ENCODE measurements at places on chromosomes 12 and 14.

DNA sequence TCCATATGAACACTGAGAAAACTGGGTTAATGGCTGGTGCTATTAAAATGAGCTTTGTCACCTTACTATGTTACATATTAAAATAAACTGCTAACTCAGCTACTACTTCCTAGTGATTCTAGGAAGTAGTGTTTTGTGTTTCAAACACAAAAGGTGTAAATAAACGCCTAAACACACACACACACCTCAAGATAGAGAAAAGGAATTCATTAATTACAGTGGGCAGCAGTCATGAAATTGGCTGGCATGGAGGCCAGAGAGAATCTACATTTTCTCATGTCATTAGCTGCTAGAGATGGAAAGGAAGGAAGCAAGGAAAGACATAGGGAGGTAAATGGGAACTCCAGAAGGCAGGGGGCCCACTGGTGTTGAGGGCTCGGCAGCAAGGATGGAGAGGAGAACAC lies 787 bp upstream of the PRMT5 start:
- no peak for DNase-seq

DNA sequence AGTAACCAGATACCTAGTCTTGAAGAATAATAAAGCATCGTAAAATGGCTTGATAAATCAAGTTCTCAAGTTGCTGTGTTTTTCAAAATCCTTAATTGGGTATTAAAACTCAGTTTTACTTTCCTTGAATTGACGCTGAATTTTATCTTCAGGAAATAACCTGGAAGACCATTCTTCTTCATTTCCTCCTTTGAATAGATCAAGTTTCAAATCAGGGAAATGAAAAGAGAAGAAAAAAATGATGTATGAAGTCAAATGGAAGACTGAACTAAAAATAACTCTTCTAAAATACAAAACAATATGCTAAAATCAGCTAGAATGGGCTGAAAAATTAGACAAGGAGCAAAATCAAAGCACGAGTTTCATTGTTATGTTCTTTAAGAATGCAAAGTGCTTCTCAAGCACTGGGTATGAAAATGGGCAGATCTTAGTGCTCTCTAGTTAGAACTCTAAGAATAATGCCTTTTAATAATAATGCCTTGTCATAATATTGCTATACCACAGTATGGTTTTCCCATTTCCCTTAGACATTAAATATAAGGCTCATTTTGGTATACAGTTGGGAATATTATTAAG lies 54.6 kb upstream of the CLEC14A start:
- DNase-seq, result no peak

DNA sequence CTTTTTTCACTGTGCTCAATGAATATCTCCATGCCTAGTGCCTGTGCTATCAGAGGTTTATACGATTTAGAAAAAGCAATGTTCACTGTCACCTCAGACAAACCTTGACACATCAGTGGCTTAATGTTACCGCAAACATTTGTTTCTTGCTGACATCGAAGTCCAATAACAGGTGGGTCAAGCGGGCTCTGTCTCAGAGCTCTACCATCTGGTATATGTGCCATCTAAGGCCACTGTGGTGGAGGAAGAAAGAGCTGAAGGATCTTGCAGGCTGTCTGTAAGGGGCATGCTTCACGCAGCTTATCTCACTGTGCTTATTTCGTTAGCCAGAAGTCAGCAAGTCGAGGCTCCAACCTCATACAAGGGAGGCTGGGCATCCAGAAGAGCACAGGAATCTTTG lies 189.5 kb upstream of the NTF3 start:
- no peak for DNase-seq

DNA sequence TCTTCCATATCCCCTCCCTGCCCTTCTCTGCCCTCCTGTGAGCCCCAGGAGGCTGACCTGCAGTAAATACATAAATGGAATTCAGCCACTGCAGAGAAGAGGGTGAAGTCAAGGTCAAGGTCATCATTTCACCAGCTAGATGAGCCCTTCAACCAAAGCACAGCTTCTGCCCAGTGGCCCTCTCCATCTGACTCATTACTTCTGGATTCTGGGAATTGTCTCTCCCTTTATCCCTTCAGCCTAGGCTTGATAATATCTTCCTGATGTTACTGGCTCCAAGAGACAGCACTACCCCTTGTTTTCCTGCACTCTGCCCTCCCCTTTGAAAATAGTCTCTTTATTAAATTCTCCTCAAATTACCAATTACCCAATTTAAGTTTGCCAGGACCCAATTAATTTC lies 64.5 kb downstream of the TTC9 start:
- DNase-seq, result no peak

- no peak for DNase-seq
Observed at GRCh38 chr14:34851395-34851794, 23.8 kb downstream of the BAZ1A start.

GRCh38 chr12:51217133-51217967 lies 512 bp downstream of the POU6F1 start:
- no peak for DNase-seq

DNA sequence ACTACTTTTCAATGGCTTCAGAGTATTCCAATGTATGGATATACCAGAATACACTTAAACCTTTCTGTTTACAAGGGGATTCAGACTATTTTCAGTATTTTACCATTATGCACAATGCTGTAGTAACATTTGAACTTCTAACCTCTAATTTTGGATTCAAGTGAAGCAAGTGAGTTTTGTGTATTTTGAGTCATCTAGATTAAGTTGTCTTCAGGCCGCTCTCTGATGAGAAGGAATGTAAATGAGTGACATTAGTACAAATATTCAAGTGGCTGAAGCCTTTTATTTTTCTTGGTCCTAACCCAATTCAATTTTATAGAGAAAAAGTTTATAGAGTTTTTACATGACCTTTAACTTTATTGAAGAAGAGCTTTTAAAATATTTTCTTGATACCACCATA lies 125.6 kb downstream of the PDE3A start:
- no peak for DNase-seq

DNA sequence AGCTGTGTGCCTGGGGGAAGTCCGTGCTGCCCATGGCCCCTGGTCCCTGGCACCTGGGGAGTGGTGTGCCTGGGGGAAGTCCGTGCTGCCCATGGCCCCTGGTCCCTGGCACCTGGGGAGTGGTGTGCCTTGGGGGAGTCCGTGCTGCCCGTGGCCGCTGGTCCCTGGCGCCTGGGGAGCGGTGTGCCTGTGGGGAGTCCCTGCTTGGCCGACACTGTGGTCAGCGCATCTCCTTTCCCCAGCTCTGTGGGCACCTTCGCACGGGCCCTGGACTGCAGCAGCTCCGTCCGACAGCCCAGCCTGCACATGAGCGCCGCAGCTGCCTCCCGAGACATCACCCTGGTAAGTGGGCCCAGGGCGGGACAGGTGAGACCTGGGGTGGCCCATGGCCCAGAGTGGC lies 14.5 kb upstream of the CRIP2 start:
- DNase-seq, result no peak

DNA sequence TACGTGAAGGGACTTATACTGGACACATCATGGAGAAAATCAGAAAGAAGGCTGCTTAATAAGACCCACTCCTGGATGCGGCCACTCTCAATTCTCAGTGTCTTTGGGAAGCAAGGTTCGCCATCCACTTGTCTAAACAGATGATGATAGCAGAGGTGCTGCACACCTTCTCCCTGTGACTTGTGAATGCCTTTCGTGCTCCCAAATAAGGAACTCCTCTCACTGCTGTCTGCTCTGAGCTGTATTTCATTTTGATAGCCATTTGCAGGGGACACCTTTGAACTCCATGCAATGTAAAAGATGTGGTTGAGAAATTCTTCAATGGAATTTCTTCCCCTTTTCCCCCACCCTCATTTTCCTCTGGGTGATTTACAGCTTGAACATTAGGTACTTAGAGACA lies 11.6 kb downstream of the RMST start:
- no peak for DNase-seq

DNA sequence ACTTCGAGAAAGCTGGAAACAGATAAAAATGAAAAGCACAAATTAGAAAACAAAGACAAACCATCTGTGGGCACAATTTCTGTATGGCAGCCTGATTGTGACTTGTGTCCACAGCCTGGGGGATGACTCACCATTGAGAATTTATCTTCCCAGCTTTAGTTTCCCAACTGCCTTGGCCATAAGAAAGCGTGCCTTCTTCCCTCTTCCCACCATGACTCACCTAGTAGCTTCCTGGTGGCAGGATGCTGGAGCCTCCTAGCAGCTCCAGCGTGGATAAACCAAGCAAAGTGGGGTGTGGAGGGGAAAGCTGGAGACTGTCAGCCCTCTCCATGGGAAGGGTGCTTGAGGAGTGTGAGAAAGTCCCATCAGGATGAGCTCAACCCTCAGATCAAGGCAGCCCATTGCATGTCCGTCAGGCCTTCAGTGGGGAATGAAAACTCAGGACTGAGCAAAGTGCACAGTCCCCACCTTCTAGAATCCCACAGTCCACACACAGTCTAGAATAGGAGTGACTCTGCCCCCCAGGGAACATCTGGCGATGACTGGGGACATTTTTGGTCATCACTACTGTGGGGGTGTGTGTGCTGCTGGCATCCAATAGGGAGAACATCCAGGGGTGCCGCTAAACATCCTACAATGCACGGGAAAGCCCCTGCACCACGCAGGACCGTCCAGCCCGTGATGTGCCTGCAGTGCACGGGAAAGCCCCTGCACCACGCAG lies 22.4 kb upstream of the SERPINA6 start:
- peak; percentile 67 for DNase-seq

GRCh38 chr14:75995372-75996041 lies 9.9 kb downstream of the IFT43 start:
- DNase-seq, result peak; percentile 80

DNA sequence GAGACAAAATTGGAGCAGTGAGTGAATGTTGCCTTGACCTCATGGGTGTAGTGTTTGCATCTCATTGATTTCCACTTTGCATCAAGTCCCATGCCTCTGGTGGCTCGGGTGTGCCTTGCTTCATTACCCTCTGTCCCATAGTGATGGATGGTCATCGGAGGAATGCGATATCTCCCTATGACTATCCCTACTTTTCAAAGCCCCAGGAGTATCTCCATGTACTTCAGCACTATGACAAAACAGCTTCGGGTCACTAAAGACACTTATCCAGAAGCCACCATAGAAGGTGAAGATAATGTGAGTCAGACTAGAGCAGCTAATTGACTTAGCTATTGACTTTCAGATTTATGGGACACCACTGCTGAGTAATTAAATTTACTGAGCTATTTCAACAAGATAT lies 355.1 kb upstream of the CCDC196 start:
- no peak for DNase-seq

DNA sequence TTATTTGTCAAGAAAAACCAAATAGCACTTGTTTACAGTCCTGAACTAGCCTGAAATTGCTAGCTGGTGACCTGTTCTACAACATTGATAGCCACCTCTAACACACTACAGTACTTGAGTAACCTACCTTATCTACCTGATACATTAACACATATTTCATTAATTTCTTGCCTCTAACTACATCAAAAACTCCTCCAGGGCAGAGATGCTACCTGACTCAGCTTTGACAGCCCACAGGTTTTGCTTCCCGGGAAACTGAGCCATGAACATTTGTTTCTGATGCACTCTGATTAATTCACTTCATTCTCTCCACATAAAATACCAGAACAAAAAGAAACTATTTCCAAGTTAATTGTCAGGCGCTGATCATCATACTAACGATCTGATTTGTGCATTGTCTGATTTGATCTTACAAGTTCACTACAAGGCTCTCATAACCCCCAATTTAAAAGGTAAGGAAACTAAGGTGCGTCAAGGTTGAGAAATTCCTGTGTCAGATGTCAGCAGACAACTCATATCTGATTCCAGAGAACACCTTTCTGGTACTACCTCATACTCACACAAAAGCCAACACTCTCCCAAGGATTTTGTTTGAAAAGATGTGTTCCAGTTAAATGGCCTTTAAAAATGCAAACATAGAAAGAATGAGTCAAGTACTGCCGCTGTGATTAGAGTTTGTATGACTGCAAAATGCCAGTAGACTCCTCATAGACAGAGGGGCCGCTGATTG lies 768.7 kb downstream of the BCL11B start:
- DNase-seq, result no peak

- DNase-seq, result no peak
Observed at GRCh38 chr12:52202361-52203078, 10.7 kb upstream of the KRT80 start.

- DNase-seq, result peak; percentile 42
Observed at GRCh38 chr14:92546347-92547053, 32.9 kb downstream of the RIN3 start.

- DNase-seq, result no peak
Observed at GRCh38 chr12:51000245-51000644, 25.9 kb downstream of the SLC11A2 start.

- no peak for DNase-seq
Observed at GRCh38 chr14:58656671-58657411, 19.1 kb downstream of the DACT1 start.

DNA sequence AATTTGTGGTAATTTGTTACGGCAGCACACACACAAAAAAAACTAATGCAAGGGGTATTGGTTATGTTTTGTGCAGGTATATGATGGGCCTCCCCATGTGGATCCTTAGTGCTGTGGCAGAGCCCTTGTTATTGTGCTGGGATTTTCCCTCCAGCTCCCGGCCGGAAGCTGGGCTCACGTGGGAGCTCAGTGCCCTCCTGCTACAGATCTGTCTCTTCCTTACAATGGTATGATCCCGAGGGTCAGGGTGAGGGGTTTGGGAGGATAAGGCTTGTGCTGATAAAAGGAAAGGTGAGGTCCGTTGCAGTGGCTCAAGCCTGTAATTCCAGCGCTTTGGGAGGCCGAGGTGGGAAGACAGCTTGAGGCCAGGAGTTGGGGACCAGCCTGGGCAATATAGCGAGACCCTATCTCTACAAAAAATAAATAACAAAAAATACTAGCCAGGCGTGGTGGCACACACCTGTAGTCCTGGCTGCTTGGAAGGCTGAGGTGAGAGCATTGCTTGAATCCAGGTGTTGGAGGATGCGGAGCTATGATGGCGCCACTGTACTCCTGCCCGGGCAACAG lies 861 bp upstream of the SLC48A1 start:
- no peak for DNase-seq

DNA sequence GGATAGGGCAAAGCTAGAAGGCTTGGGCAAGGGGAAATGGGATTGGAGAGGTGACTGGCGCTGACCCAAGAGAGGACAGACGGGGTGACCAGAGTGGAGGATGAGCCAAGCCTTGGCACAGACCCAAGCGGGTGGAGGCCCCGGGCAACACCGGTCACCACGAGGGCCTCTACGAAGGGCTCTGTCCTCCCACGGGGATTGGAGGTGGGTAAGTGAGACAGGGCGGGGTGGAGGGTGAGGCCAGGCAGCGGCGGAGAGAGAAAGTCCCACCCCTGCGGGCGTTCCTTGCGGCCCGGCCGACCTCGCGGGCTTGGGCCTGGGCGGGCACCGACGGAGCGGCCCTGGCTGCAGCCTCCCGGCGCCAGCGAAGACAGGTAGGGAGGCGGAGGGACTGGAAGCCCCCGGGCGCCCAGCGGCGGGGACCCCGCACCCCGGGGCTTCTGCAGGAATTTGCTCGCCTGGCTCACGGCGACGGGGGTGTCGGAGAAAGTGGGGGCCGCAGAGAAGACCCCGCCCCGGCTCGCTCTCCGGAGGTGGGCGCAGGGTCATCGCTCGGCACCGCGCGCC lies at the start of gene PAPLN:
PAPLN (plus strand) TSS at position 288 of the 567 bp plus-strand sequence. CDS start 2,273 bp downstream, outside the sequence.
- no peak for DNase-seq

- DNase-seq, result peak; percentile 79
Observed at GRCh38 chr12:69897744-69898143, 72.7 kb downstream of the MYRFL start.
